ENCODE measurements at places on chromosomes 6 and 20.

DNA sequence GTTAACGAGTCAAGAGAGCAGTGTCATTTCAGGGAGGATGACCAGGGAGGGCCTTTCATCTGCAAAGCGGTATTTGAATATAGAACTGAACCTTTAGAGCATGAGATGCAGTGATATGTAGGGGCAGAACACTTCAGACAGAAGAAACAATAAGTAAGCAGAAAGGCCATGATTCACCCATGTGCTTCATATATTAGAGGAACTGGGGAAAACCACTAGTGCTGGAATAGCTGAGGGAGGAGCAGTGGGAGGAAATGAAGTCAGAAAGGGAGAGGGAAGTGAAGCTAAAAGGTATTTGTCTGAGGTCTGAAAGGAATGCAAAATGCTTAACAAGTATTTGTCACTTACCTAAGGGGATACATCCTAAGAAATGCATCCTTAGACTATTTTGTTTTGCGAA is 391.2 kb downstream of the ADGRB3 start:
- H3K27me3 ChIP-seq, result no peaks in the 10 kb centered on the region
- no peaks in the 10 kb centered on the region for H3K36me3 ChIP-seq
- H3K4me1 ChIP-seq, result no peaks in the 10 kb centered on the region
- no peak overlapping the region for H3K27ac ChIP-seq
- no peak overlapping the region for H3K4me3 ChIP-seq

GRCh38 chr20:24382743-24383142 is 86.7 kb upstream of the SYNDIG1 start:
- H3K27me3 ChIP-seq, result no peaks in the 10 kb centered on the region
- H3K27ac ChIP-seq, result no peak overlapping the region
- no peaks in the 10 kb centered on the region for H3K4me1 ChIP-seq
- no peak overlapping the region for H3K4me3 ChIP-seq

GRCh38 chr6:129621252-129621651 is 88.7 kb downstream of the ARHGAP18 start:
- no peak overlapping the region for H3K4me3 ChIP-seq
- no peaks in the 10 kb centered on the region for H3K4me1 ChIP-seq
- no peaks in the 10 kb centered on the region for H3K36me3 ChIP-seq
- DNase-seq, result no peak
- no peak overlapping the region for H3K27ac ChIP-seq

GRCh38 chr6:138239774-138240173 is 21.5 kb upstream of the PBOV1 start:
- H3K4me3 ChIP-seq, result no peak overlapping the region
- H3K27ac ChIP-seq, result no peak overlapping the region
- no peaks in the 10 kb centered on the region for H3K27me3 ChIP-seq
- DNase-seq, result no peak
- H3K4me1 ChIP-seq, result no peaks in the 10 kb centered on the region

DNA sequence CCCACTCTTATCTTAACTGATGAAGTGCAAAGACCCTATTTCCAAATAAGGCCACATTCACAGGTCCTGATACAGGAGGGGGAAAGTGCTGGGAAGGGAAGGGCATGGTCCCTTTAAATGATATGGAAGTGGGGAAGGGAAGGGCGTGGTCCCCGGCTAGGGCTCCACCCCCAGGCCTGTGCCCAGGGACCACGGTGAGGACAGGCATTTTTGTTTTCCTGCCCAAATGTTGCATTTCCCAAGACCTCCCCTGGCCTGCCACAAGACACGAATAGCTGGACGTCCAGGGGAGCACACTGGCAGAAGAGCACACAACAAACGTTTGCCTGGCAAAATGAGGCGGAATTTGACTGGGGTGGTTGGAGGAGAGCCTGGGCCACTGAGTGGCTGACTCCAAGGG is 16.1 kb upstream of the HFE start:
- H3K36me3 ChIP-seq, result no peaks in the 10 kb centered on the region
- no peak overlapping the region for H3K27ac ChIP-seq
- no peak for DNase-seq
- H3K4me3 ChIP-seq, result no peak overlapping the region
- no peaks in the 10 kb centered on the region for H3K4me1 ChIP-seq

- H3K36me3 ChIP-seq, result no peaks in the 10 kb centered on the region
- H3K4me1 ChIP-seq, result no peaks in the 10 kb centered on the region
- no peak for DNase-seq
- no peak overlapping the region for H3K27ac ChIP-seq
Observed at GRCh38 chr6:125485757-125486156, 184.0 kb upstream of the HDDC2 start.

DNA sequence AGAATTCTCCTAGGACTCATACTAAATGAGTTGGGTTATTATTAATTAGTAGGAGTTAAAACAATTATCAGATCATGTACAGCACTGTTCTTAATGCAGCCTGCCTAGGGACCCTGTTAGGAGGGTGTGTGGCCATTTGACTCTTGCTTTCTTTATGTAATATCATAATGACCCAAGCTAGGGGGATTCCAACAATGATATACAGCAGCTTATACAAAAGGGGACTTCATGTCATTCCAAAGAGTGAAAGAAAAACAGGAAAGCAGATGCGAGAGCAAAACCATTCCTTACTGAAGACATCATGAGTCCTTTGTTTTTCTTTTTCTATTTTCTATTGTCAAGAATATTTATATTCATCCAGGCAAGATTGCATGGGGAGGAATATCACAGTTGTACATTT is 455.2 kb downstream of the PLCB1 start:
- no peak overlapping the region for H3K27ac ChIP-seq
- no peak for DNase-seq
- H3K27me3 ChIP-seq, result no peaks in the 10 kb centered on the region
- H3K36me3 ChIP-seq, result no peaks in the 10 kb centered on the region
- no peaks in the 10 kb centered on the region for H3K4me1 ChIP-seq

GRCh38 chr20:21286775-21287174 is 16.4 kb upstream of the XRN2 start:
- H3K36me3 ChIP-seq, result no peaks in the 10 kb centered on the region
- H3K27me3 ChIP-seq, result no peaks in the 10 kb centered on the region
- H3K4me1 ChIP-seq, result no peaks in the 10 kb centered on the region
- no peak for DNase-seq
- H3K27ac ChIP-seq, result no peak overlapping the region

DNA sequence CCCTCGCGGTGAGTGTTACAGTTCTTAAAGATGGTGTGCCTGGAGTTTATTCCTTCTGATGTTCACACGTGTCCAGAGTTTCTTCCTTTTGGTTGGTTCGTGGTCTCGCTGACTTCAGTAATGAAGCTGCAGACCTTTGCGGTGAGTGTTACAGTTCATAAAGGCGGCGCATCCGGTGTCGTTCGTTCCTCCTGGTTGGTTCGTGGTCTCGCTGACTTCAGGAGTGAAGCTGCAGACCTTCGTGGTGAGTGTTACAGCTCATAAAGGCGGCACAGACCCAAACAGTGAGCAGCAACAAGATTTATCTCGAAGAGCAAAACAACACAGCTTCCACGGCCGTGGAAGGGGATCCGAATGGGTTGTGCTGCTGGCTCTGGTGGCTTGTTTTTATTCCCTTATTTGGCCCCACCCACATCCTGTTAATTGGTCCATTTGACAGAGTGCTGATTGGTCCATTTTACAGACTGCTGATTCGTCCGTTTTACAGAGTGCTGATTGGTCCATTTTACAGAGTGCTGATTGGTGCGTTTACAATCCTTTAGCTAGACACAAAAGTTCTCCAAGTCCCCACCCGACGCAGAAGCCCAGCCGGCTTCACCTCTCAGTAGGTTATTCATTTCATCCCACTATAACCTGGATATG is 48.2 kb upstream of the ARG1 start:
- no peak overlapping the region for H3K4me3 ChIP-seq
- no peaks in the 10 kb centered on the region for H3K36me3 ChIP-seq
- no peaks in the 10 kb centered on the region for H3K27me3 ChIP-seq
- no peaks in the 10 kb centered on the region for H3K4me1 ChIP-seq
- no peak overlapping the region for H3K27ac ChIP-seq

- H3K27me3 ChIP-seq, result peaks cover 6% of the 10 kb centered on the region
- H3K4me1 ChIP-seq, result no peaks in the 10 kb centered on the region
- no peak overlapping the region for H3K4me3 ChIP-seq
- DNase-seq, result no peak
- H3K27ac ChIP-seq, result no peak overlapping the region
- no peaks in the 10 kb centered on the region for H3K36me3 ChIP-seq
Observed at GRCh38 chr6:30480536-30481156, 8.7 kb upstream of the HLA-E start.
